ENCODE measurements at places on chromosomes 1 and 21.

DNA sequence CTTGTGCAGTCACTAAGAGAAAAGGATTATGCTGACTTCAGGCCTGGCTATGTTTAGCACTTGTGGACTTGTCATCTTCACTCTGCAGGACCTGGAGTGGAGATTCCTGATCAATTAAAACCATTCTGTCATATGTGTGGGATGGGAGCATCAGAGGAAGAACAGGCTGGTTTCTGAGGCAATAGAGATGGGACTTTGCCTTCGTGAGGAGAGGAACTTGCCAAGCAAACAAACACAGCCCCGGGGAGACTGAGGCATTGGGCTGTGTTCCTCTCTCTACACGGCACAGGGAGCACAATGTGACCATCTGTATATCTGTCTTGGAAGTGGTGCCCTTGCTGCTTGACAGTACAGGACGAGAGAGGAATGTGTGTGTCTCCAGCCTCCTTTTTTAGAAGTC lies 23.1 kb downstream of the VASH2 start:
- DNase-seq = no peak

DNA sequence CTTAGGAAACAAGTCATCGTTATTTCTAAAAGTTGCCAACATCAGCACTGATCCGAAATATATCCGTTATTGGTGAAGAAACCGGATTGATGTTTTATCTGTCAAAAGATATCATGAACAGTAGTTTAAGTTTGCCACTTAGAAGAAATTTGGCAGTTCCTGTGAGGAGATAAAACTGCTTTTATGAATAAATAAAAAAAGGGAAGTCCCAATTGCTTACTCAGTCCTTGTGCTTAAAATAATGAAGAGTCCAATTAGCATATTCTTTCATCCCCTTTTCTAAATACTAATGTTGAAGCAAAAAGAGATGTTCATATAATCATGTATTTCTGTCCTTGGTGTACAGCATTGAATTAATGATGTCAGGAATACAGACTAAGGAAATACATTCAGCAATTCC lies 164.6 kb downstream of the NCAM2 start:
- DNase-seq = no peak

DNA sequence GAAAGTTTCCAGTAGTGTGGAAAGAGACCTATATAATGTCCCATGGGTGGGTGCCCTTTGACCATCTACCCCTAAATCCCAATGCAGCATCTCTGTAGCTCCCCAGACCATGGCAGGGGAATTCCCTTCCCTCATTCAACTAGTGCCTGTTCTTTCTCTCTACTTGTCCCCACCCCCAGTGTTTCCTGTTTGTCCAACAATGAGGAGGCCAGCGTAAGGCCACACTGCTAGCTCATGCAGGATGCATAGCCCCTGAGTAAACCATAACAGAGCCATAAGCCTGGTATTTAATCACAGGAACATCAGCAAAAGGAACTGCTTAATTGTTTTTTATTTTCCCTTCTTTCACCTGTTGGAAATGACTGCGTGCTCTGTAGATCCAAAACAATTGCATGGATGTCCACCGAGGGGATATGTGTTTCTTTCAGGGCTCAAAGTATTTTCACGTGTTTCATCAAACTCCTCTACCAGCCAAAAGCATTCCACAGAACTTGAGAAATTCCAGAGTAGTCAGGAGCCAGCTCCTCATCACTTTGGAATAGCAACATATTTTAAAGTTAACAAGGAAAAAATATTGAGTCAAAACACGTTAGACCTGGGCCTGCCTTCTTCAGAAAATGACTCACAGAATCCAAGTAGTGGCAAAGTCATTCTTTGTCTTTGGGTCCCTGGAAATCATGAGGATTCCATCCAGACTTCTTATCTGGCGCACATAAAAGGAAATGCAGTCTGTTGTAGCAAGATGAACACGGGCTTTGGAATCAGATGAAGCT lies 162.5 kb upstream of the SGIP1 start:
- DNase-seq = no peak

DNA sequence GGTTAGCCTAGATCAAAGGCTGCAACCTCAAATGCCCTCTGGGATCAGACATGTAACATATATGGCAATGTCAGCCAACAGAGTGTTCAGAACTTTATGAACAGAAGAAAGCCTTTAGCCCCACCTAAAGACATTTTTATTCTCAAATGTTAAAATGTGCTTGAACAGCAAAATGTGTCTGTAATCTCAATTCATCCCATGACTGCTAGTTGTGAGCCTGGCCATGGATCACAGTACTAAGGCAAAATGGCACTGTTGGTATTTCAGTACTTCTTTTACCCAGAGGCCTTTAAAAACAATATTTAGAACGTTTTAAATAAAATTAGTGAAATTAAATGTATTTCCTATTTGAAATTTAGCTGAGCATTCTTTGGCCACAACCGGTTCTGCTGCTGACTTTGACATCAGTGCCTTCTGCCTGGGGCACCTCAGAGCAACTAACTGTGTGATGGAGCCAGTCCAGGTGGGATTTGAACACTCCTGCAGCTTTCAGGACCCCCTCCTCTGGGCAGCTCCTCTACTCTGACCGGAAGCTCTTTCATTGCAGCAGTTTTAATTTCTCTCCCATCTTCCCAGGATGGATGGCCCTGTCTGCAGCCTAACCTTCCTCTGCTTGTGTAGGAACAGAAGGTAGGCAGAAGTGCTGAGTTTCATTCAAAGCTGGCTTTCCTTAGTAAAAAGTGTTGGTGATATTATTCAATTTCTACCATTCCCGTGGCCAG lies 68.3 kb upstream of the NFIA start:
- DNase-seq = no peak

DNA sequence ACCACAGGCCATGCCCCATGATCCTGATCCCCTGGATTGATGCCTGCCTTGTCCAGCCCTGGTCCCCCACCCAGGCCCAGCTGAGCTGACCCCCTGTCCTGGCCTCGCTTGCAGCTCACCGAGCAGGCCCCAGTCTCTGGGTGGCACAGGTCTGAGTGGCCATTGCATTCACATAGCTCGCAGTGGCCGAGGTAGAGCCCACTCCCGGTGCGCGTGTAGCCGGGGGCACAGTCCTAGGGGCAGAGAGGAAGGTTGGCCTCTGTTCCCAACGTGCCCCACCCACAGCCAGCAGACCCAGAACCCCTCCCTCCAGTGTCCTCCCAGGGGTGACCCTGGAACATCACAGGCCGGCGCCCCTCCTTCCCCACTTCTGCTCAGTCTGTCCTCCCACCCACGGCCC lies 51.9 kb downstream of the LDLRAD2 start:
- DNase-seq = no peak

GRCh38 chr1:218401998-218402785 lies 57.1 kb downstream of the TGFB2 start:
- DNase-seq = no peak

GRCh38 chr1:24441996-24442668 lies 26.5 kb downstream of the NIPAL3 start:
- DNase-seq = peak; percentile 61

DNA sequence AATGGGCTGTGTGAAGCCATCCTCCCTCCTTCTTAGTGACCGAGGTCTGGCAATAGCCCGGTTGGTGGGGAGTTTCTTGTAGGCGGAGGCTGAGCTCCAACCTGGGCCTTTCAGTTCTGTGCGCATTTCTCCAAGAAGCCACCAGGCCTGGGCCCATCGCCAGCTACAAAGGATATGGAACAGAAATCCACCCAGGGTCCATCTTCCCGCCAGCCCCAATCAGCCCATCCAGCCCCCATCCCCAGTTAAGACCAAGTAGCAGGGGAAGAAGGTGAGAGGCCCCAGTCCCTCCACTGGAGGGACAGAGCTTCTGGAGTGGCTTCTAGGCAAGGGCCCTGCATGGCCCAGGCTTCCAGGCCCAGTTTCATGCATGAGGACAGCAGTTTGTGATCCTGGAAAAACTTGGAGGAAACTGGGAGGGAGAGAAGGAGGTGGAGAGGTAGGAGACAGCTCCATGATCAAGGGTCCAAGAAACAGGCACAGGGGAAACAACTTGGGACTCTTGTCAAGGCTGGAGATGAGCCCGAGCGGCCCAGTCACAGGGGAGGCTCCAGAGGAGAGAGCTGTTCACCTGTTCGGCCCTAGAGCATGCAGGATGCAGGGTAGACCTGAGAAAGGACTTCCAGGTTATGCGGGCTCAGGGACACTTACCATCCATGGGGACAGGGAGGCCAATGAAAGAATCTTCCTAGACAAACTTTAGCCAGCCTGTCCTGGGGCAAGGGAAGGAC lies 261.2 kb downstream of the PTPRU start:
- no peak for DNase-seq

DNA sequence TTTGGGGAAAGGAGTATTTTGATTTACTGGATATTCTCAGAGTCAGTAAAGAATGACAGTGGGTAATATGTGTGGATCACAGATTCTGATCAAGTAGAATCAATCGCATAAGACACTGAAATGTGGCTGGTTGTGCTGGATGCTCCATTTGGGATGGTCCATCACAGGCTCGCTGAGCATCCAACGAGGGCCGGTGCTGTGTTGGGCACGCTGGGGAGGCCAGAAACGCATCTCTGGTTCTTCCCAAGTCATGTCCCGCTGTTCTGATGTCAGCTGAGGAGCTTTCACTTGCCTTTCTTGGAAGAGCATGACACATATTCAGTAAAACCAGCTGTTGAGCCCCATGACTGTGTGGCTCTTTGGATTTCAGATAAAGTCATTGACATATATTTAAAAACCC lies 72.0 kb downstream of the UMODL1 start:
- no peak for DNase-seq

DNA sequence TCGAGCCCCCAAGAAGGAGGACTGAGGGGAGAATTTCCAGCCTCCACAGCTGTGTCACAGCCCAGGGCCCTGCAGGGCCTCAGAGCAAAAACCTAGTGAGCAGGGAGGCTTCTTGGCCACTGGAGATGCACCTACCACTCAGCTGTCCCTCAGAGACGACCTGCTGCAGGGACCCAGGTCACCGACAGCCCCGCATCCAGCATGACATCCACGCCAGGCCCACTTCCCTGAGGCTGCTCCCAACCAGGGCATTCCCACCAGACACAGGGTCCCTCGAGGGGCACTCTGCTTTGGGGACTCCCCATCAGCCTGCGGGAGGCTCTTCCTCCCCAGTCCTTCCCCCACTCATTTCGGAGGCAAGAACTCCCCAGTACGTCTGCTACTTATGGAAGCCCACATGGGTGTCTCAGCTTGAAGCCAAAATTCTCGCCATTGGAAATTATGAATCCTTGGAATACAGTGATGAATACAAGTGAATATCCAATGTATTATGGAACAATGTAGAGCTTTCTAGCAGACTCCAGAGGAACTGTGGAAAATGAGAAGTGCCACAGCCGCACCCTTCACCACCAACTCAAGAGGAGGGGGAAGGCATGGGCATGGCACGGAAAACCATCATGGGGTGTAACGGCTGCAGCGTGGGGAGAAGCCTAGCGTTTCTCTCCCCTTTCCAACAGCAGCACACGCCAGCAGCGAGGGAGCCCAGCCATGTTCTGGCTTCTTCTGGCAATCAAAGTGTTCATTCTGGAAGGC lies 6.9 kb downstream of the TFF3 start:
- no peak for DNase-seq

DNA sequence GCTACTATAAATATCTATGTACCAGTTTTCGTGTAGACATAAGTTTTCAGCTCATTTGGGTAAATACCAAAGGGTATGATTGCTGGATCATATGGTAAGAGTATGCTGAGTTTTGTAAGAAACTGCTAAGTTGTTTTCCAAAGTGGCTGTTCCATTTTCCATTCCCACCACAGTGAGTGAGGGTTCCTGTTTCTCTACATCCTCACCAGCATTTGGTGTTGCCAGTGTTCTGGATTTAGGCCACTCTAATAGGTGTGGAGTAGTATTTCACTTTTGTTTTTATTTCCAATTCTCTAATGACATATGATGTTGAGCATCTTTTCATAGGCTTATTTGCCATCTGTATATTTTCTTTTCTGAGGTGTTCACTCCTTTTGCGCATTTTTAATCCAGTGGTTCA lies 112.2 kb downstream of the GALNT2 start:
- DNase-seq = no peak

- peak; percentile 35 for DNase-seq
Measured at GRCh38 chr1:93178418-93178817, 1.8 kb downstream of the TMED5 start.

DNA sequence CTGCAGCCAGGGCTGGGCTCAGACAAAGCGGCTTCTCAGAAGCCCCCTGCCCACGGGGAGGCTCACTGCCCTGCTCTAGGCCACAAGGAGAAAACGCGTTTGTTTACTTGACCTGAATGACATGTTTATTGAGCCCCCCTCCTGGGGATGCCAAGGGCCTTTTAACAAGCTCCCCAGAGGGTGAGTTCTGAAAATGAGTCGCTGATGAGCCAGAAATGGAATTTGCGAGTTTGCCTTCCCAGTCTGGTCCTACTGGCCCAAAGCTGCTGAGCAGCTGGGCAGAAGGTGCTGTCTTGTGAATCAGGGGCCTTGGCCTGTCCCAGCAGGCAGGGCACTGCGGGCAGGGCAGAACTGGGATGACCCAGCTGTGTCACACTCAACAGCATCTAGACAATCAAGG lies 120.6 kb downstream of the SYF2 start:
- DNase-seq = no peak

DNA sequence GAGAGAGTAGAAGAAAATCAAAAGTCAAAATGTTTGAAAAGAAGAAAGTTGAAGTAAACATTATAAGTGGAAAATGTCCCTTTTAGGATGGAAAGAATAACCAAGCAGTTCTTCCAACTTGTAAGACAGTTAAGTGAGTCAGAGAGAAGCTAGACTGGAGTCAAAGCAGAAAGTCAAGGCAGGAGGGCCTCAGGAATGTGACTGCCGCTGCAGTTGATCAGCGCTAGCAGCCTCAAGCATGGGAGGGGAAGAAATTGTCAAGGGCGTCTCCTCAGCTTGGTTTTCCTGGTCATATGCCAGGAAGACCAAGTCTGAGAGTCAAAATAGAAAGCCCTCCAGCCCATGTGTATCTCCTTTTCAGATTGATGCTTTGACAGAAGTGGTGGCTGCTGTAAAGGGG lies 23.2 kb downstream of the HAO2 start:
- DNase-seq = no peak

DNA sequence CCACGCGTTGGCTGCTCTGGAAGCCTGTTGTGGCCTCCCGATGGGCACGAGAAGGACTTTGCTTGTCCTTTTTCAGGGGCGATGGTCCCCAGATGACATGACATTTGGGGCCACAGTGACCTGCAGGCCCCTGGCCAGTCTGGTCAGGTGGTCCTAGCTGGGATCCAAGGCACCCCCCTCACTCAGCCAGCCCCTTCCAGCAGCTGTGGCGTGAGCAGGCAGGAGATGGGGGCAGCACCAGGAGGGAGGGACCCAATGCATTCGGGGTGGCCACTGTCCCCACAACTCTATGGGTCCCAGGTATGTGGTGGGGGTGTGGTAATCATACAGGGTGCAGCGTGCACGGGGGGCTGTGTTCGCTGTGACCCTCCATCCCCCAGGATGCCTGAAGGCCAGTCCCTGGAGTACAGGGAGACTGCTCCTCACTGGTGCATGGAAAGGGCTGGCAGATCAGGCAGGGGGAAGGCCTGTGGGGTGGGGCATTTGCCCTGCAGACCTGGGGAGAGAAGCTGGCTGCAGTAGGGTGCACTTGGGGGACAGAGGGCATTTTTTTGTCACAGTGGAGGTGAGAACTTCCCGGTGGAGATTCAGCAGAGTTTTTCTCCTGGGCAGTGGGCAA lies 31.7 kb downstream of the WNT3A start:
- no peak for DNase-seq

GRCh38 chr1:181607524-181607923 lies 124.2 kb downstream of the CACNA1E start:
- no peak for DNase-seq

All from NCI-H82 (cell line).